ENCODE measurements at places on chromosomes 13 and 19.

GRCh38 chr19:54325194-54325621, 12.2 kb upstream of the LILRA5 start:
- peak; percentile 62 for DNase-seq

- no peak for DNase-seq
Observed at GRCh38 chr13:103195762-103196161, 129.5 kb upstream of the SLC10A2 start.

DNA sequence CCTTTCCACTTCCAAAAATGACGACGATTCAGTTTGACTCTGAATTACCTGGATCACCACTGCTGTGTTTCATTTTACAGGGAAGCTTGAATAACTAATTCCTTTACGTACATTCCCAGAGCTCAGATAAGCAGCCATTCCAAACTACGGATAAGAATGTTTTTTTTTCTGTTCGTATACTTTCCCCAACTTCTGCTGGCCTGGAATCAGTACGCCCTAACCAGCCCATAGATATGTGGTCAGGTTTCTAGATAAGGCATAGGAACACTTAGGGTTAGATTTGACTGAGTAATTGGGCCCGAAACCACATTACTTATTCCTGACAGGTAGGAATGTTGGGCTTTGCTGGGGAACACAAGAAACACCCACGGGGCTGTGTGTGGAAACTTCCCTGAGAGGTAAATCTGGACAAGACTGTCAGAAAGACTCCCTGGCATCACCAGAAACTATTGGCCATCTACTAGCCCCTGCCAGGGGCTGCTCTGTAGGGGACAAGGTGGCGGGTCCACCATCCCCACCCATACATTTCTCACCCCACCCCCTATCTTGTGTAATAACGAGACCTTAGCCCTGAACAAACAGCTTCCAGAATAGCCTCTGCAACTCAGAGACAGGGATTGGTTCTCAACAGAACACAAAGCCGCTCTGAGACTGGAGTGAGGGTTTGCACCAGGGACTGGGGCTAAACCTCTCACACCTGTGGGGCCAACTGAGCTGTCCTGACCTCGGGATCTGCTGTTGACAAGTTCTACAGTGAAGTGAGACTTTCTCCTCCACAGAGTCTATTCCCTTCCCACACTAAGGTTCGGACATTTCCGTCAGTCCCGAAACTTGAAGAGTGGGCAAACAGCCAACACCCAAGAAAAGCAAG, 15.6 kb downstream of the RHPN2 start:
- DNase-seq, result no peak

- no peak for DNase-seq
Observed at GRCh38 chr13:65530688-65531087, 1699.4 kb downstream of the PCDH9 start.

GRCh38 chr19:17678836-17679235, 9.3 kb downstream of the UNC13A start:
- no peak for DNase-seq

GRCh38 chr19:6271721-6272410, 7.9 kb downstream of the MLLT1 start:
- DNase-seq, result no peak

GRCh38 chr19:52600639-52601024, 30.5 kb downstream of the ZNF701 start:
- peak; percentile 3 for DNase-seq

DNA sequence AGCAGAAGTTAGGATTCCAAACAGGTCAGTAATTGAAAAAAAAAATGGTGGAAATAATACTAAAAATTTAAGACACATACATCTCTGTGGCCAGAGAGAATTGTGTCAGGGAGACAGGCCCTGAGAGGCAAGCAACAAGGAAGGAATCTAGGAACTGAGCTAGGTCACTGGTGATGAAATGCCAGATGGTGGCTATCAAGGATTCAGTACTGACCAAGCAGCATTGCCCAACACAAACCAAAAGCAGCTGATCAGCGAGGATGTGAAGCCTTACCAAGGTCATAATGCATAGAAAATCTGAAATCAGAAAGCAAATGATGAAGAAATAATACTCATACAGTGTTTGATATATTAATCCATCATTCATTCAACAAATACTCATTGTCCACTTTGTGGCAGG, 905.0 kb downstream of the GPC5 start:
- DNase-seq, result no peak

GRCh38 chr13:43300865-43301264, 277.5 kb downstream of the DNAJC15 start:
- no peak for DNase-seq

- peak; percentile 39 for DNase-seq
Observed at GRCh38 chr19:13149628-13150186, 468 bp downstream of the STX10 start.

DNA sequence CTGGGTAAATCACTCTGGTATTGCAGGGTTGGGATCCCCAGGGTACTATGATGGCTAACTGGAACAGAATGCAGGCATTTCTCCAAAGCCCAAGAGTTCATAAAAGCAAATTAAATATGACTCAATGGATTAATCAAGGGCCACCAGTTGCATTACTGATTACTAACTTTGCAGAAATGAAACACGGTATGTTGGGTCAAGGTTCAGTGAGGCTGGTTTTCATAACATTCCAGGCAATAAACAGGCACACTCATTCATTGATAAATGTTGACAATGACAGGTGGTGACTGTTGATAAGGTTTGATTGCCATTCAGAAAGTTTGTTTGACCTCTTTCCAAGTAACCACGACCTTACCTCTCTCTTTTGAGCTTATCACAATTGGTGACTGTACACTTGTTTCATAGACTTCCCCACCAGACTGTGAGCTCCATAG, 506 bp upstream of the AP1M1 start:
- DNase-seq, result peak; percentile 21

DNA sequence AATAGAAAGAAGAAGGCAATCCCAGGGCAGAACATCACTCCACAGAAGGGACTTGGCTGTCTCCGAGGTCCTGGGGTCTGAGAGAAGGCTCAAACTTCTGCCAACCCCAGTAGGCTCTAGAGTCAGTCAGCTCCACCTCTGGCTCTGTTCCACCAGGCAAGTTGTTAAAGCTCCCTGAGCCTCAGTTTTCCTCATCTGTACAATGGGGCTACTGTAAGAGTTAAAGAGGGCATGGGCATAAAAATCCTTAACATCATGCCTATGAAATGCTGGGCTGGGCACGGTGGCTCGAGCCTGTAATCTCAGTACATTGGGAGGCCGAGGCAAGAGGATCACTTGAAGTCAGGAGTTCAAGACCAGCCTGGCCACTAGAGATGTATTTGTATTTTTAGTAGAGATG, 5.1 kb downstream of the UNC13A start:
- no peak for DNase-seq

- DNase-seq, result no peak
Observed at GRCh38 chr13:107545946-107546502, 669.3 kb downstream of the LIG4 start.

GRCh38 chr19:2274931-2275535, 6.9 kb downstream of the PEAK3 start:
- DNase-seq, result peak; percentile 72

- no peak for DNase-seq
Observed at GRCh38 chr19:6413291-6413690, 11.3 kb downstream of the KHSRP start.

GRCh38 chr19:39671739-39672363, 16.1 kb downstream of the LGALS16 start:
- DNase-seq, result peak; percentile 70

GRCh38 chr13:83975655-83976165, 93.4 kb upstream of the SLITRK1 start:
- no peak for DNase-seq

DNA sequence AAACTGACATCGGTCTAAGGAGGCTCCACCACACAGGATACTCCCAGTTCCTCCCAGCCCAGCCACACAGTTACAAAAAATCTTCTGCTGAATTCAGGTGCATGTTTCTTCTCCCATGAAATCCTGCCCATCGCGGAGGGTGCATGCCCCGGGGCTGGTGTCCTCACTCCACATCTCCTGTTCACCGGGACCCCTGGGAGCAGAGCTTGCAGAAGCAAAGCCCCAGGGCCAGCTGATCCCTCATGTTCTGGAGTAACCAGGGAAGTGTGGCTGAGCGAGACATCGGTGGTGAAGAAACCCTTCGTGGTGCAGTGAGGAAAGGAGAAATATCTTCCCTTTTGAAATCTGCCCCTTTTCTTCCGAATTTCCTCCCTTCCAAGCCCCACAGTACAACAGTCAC, 904 bp upstream of the SIGLEC9 start:
- DNase-seq, result peak; percentile 66

DNA sequence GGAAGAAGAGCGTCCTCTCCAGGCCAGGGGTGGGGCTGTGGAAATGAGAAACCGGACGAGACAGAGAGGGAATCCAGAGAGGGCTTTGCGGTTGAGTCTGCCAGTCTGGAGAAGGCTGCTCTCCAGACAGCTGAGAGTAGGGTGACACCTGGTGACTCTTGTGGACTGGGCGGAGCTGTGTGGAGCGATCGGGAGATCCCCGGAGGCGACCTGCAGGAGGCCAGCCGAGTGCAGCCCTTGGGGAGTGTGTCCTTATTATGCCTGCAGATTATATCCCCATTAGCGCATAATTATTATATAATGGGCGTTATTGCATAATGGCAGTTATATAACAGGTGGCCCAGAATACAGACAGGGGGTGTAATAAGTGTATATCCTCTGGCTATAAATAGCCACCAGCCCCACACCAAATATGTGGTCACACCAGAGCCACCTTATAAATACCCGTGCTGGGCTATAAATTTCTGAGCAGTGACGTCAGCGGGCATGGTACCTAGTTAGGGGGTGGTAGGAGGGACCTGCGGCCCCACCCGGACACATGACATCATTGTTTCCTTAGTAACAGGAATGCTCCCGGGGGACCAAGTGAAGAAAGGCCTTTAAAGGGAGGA, 41.2 kb downstream of the NFIX start:
- DNase-seq, result no peak

DNA sequence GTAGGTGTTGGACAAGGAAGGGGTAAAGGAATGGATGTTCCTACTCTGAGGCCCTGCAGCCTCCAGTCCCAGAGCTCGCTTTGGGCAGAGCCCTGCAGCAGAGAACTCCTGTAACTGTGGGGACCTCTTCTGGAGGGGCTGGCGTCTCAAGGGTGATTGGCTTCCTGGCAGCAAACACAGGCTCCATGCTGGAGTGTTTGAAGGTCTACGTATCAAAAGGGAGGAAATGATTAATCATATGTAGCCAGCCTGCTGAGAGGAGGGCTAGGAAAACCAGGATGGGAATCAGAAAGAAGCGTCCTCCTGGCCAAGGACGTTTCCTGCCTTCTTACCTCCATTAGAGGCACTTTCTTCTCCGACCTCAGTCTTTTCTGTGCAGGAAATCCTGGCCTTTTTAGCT, 208.5 kb downstream of the TSHZ3 start:
- DNase-seq, result no peak

GRCh38 chr13:47112205-47112902, 215.5 kb upstream of the HTR2A start:
- DNase-seq, result no peak

GRCh38 chr19:13089139-13089856, 13.4 kb downstream of the LYL1 start:
- DNase-seq, result no peak

DNA sequence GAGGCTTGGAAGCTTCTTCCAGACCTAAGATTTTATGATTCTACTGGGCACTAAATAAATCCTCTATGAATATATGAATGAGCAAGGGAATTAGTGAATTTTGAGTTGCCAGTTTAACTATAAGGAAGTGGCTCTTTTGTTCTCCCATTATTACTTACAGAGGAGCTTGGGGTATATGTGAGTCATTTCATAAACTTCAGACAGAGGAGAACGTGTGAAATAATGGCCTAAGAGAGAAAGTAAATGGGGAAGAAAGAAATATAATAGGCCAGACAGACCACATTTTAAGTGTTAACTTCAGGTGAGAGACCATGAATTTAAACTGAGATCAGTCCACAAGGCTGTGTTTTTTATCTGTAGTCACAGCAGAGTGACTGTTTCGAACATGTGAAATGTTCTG, 570.9 kb downstream of the GPC6 start:
- no peak for DNase-seq

- DNase-seq, result no peak
Observed at GRCh38 chr13:37134411-37135041, 29.1 kb upstream of the CSNK1A1L start.

GRCh38 chr13:114203536-114203935, 24.5 kb downstream of the CFAP97D2 start:
- no peak for DNase-seq

- no peak for DNase-seq
Observed at GRCh38 chr13:28885181-28885580, 65.0 kb downstream of the MTUS2 start.

DNA sequence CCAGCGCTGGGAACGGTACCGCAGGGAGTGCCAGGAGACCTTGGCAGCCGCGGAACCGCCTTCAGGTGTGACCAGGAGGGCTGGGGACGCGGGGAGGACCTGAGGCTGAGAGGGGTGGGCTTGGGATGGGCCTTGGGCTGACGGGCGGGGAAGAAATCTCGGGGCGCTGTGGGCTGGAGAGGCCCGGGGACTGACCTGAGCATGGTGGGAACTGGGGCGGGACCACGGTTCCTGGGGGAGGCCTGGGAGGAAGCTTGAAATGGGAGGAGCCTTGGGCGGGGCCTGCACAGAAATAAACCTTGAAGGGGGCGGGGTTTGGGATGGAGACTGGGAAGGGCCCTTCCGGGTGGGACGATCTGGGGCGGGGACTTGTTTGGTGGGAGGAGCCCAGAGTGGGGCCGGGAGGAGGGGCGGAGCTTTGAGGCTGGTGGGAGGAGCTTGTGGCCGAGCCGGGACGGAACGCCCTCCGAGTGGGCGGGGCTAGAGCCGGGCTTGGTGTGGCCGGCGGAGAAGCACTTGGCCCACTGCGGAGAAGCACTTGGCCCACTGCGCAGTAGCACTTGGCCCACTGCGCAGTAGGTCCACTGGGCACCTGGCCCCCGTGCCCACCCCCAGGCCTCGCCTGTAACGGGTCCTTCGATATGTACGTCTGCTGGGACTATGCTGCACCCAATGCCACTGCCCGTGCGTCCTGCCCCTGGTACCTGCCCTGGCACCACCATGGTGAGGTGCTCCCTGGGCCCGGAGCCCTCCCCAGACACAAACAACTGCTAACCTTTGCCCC, 2.8 kb downstream of the GIPR start:
- peak; percentile 87 for DNase-seq

- DNase-seq, result no peak
Observed at GRCh38 chr19:47760632-47760999, 15.3 kb downstream of the NOP53 start.

DNA sequence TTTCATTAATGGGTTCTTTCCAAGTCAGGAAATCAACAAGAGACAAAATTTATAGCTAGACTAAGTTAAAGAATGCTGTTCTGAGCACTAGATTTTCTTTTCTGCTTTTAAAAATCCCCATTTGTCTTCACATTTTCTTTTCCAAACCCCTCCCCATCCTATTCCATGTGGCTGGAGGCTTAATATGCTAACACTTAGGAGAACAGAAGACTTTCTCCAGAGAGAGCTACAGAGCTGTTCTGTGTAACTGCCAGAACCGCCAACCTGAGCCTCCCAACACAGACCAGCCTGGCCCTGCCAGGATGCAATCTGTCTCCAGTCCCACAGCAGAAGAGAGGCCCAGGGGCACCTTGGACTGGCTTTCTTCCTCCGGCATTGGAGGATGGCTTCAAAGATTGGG, 264.1 kb downstream of the NDFIP2 start:
- no peak for DNase-seq

- DNase-seq, result no peak
Observed at GRCh38 chr19:18194554-18195238, 1.7 kb downstream of the MPV17L2 start.

All from inflammatory macrophage treated with lipopolysaccharide for 4 hours (primary cell).